Activated CD4-positive, alpha-beta T cell treated with anti-CD3 and anti-CD28 coated beads, Interleukin-2, amount 50 U/mL, for 4 hours (primary cell): ENCODE measurements at places on chromosomes 5 and 9.

- DNase-seq = no peak
These were observed 267.6 kb downstream of the FAM170A start for GRCh38 chr5:119896826-119897536.

DNA sequence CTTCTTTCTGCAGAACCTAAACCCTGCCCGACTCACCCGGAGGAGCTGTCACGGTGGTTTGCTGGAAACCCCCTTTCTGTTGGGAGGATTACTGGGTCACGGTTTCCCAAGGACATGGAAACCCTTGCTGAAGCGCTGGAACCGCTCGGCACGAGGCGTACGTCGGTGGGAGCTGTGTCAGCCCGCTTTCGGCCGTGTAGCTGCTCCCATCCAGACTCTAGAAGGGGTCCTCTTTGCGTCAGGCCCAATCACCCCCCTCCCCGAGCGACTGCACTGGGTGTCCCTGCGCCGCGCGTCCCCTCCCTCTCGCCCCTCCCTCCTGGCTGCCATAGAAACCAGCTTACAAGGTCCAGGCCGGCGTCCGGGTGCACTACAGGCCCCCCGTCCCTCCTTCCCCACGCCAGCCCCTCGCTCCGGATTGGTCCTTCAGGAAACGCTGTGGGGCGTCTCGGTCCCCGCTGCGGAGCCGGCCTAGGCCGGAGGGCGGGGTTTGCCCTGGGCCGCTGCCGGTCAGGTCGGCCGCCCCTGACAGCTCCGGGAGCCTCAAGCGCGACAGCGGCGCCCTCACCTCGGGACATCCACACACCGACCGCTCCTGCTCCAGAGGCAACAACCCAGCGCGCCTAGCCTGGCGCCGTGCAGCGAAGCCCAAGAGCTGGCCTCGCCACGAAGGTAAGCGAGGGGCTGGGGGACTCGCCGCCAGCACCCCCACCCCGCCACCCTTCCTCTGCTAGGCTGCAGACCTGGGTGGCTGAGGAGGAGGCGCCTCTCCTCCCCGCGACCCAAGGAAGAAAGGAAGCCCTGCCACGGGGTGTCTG is at the start of gene NIM1K:
Gene NIM1K (plus strand): TSS at position 486 of the 818 bp plus-strand sequence. CDS start 53,551 bp downstream, outside the sequence.
- DNase-seq = peak; percentile 14

GRCh38 chr9:104743376-104743985 is 4.0 kb upstream of the NIPSNAP3A start:
- no peak for DNase-seq

GRCh38 chr5:139180850-139181249 is 17.3 kb downstream of the SIL1 start:
- DNase-seq = no peak

- no peak for DNase-seq
These were observed 125.4 kb upstream of the SLC30A5 start for GRCh38 chr5:68968429-68968828.

GRCh38 chr9:136676920-136677686 is 10.2 kb downstream of the AGPAT2 start:
- no peak for DNase-seq

DNA sequence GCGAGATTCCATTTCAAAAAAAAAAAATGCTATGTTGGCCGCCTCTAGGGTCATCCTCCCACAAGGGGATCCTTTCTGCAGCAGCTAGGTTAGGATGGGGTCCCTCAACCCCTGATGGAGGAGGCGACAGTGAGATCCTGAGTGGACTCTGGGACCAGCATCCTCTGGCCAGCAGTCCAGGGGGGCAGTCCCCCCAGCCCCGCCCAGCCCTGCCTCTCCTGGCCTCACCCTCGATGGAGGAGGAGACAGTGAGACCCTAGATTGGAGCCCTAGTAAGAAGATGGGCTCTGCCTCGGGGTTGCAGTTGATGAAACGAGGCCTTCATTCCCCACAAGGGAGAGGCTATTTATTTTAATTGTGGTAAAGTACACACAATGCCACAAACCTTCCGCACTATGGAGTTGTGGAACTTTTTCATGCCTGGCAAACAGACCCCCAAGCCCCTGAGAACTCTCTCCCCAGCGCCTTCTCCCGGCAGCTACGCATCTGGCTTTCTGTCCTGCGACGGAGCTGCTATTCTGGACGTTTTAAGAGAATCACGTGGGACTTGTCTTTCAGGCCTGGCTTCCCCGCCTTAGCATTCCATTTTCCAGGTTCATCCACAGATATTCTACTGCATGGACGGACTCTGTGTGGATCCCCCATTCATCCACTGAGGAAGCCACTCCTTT is 15.8 kb downstream of the VAV2 start:
- no peak for DNase-seq

DNA sequence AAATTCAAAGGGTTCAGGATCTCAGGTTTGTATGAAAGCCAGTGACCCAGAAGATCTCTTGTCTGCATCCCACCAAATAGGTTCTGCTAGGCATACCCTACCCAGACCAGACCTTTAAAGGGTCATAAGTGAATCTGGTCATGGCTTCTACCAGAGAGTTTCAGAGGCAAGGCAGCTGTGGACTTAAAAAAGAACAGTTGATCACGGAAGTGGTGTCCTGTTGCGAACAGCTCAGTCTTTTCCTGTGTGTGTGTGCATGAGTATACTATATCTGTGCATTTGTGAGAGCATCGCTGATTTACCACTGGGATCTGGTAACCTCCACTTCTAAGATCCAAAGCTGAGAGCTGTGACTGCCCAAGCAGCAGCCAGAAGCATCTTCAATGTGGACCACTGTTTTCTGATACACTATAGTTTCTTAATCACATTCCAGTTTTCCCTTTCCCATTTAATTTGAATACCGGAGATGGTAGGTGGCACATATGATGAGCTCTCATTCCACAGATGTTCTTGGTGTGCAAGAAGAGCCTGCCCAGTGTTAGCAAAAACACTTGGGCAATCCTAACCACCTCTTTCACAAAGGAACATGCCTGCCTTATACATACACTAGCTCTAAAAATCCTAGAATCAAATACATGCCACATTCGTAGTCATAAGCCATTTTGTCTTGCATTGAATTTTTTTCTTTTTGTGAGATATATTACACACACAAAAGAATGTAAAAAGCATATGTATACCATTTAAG is 36.2 kb upstream of the OR2S2 start:
- no peak for DNase-seq

DNA sequence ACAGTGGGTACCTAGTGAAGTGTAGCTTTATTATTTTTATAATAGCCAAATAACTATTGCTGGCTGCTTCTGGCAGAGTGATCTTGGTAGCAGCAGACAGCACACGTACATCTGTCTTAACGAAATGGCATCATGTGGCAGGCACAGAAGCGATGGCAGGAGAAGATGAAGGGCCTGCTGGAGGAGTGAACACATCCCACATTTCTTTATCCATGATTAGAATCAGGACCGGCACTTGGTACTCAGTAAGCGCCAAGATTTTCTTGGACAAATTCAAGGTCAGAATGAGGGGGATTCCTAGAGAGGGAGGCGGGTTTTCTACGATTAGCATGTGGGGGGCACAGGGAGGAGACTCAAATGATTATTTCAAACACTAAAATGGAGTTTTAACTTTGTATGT is 23.0 kb upstream of the ZNF366 start:
- no peak for DNase-seq

- no peak for DNase-seq
These were observed 173.6 kb downstream of the TENT4A start for GRCh38 chr5:6886866-6887265.

DNA sequence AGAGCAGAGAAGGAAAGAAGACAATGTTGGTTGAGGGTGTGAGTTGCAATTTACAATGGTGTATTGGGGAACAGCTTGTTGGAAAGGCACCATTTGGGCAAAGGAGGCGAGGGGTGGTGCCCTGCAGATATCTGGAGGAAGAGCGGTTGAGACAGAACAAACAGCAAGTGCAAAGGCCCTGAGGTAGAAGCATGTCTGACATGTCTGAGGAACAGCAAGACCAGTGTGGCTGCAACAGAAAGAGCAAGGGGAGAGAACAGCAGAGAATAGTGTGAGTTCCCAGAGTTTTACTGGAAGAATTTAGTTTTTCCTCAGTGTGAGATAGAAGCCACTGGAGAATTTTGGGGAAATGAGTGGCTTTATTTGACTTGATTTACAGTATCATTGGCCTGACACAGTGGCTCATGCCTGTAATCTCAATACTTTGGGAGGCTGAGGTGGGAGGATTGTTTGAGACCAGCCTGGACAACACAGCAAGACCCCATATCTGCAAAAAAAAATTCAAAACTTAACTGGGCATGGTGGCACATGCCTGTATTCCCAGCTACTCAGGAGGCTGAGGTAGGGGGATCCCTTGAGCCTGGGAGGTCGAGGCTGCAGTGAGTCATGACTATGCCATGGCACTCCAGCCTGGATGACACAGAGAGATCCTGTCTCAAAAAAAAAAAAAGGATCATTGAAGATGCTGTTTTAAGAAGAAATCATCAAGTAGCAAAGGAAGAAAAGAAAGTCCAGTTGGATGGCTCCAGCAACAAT is 13.6 kb downstream of the CMBL start:
- no peak for DNase-seq

DNA sequence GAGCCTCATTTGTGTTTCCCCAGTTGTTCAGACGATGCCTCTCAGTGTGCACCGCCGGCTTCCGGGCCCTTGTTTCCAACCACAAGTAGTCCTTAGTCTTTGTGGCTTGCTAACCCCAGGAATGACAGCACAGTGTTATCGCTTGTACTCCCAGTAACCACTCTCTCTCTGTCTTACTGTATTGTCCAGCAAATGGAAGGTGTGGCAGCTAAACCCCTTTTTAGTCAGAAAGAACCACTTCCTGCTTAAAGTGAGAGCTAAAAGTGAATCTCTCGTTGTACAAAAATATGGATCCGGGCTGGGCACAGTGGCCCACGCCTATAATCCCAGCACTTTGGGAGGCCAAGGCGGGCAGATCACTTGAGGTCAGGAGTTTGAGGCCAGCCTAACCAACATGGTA is 61.3 kb downstream of the ENC1 start:
- DNase-seq = peak; percentile 39

GRCh38 chr9:81468084-81468595 is 221.2 kb downstream of the TLE1 start:
- DNase-seq = no peak

DNA sequence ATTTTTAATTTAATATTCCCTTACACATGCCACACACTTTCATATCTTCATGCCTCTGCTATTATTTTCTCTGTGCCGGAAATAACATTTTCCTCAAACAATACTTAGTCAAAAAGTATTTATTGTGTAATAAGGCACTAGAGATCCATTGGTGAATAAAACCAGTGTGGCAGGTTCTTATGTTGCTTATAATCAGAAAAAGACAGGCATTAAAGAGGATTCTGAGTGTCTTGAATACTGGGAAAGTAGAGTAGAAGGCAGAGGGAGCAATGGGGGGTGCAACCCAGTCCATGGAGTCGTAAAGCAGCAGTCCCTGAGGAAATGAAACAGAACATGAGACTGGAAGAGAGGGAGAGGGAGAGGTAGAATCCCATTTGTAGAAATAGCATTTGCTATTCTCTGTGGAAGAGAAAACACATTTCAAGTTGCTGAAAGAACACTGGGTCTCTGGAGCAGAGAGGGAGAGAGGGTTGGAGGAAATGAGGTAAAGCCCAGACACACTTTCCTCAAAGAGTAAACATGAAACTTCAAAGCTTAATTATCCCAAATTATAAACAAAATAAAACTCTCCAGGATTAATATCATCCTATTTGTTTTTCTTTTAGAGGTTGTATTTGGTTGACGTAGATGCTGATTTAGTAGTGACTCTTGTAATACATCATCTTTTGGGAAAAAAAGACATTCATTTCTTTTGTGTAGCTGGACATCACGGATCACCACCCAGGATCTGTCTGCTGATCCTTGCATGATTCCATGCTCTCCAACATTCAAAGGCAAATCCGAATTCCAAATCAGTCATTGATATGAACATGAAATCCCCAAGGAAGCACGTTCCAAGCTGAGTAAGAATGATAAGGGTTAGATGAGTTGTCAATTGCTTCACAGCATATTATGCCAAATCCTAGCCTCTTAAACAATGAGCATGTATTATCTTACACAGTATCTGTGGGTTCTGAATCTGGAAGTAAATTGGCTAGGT is 37.4 kb upstream of the GRAMD2B start:
- no peak for DNase-seq

GRCh38 chr5:176671890-176672747 is 24.8 kb downstream of the TSPAN17 start:
- no peak for DNase-seq

- DNase-seq = peak; percentile 63
These were observed 31.4 kb downstream of the ANXA6 start for GRCh38 chr5:151126199-151126645.

- DNase-seq = no peak
These were observed 78.9 kb downstream of the GOLPH3 start for GRCh38 chr5:32095261-32095671.

- DNase-seq = no peak
These were observed 343.0 kb upstream of the SGCD start for GRCh38 chr5:155983954-155984353.

DNA sequence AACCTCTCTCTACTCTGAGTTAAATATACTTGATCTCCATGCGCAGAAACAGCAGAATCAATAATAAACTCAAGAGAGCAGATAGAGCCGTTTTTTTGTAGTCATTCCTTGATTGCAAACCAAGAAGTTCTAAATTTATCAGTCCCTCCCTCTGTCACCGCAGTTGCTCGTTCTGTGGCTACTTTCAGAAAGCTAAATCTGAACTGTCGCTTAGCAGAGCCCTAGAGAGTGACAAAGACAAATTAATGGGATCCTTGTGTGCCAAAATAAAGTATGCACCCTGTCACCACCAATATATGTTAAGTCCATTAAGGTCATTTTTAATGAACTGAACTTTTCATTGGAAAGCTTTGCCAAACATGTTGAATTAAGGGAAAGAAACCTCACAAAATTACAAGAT is 218.3 kb downstream of the ADAMTSL1 start:
- no peak for DNase-seq

DNA sequence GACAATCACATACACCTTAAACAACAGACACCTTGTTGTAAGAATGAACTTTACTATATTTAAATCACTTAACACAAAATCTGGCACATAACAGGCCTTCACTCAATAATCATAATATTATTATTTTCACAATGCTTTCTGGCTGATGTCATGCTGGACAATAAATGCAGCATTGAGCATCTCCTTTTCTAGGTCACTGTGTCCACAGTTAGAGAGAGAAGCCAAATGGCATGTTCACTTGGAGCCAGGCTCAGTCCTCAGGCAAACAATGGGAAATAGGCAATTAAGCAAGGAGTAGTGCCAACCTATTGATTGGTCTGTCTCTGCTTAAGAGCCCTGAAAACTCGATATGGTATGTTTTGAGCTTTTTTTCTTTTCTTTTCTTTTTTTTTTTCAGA is 50.6 kb upstream of the KLF4 start:
- no peak for DNase-seq

- DNase-seq = no peak
These were observed 6.5 kb downstream of the RPS6 start for GRCh38 chr9:19373527-19373926.

DNA sequence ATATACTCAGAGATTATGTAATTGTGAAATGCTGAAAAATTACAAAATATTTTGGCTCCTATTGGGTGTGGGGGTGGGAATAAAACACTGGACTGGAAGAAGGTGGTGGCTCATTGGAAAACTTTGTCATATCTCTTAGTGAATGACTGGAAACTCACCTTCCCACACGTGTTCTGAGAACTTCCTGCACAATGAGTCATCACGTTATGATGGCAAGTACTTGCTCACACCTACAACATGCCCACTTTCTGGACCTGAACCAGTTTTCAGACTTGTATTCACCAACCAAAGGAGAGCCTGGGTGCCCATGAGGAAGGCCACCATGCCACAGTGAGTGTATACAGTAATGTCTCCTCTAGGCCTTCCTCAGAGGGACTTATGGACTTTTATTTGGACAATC is 294.8 kb downstream of the ASTN2 start:
- DNase-seq = no peak

- DNase-seq = no peak
These were observed 10.9 kb downstream of the PTPN3 start for GRCh38 chr9:109487247-109487646.

- DNase-seq = no peak
These were observed 20.4 kb downstream of the TERT start for GRCh38 chr5:1274471-1274870.
